ENCODE measurements at places on chromosomes 1 and 21.

- DNase-seq, result no peak
Measured at GRCh38 chr1:217717959-217718358, 86.8 kb downstream of the SPATA17 start.

DNA sequence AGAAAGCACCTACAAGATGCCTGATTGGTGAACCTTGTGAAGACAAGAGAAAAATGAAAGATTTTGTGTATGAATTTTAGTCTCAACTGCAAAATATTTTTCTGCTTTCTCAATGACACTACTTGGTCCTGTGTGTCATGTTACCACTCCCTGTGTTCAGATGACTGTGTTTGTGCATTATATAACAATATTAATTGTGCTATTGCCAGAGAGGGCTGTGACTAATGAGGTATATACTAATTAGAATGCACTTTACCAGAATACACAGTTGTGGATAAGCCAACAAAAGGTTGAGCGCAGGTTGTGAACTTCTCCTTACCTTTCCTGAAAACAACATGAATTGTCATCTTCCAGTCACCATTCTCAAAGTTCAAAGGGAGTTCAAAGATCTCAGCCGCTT lies 17.3 kb upstream of the FMO2 start:
- no peak for DNase-seq

GRCh38 chr1:23099171-23099536 lies 69.5 kb downstream of the LUZP1 start:
- DNase-seq, result no peak

- DNase-seq, result no peak
Measured at GRCh38 chr1:46677339-46677738, 5.7 kb downstream of the TEX38 start.

GRCh38 chr1:116873680-116874271 lies 35.9 kb upstream of the PTGFRN start:
- DNase-seq, result no peak

GRCh38 chr1:218665221-218665620 lies 320.1 kb downstream of the TGFB2 start:
- DNase-seq, result peak; percentile 54

DNA sequence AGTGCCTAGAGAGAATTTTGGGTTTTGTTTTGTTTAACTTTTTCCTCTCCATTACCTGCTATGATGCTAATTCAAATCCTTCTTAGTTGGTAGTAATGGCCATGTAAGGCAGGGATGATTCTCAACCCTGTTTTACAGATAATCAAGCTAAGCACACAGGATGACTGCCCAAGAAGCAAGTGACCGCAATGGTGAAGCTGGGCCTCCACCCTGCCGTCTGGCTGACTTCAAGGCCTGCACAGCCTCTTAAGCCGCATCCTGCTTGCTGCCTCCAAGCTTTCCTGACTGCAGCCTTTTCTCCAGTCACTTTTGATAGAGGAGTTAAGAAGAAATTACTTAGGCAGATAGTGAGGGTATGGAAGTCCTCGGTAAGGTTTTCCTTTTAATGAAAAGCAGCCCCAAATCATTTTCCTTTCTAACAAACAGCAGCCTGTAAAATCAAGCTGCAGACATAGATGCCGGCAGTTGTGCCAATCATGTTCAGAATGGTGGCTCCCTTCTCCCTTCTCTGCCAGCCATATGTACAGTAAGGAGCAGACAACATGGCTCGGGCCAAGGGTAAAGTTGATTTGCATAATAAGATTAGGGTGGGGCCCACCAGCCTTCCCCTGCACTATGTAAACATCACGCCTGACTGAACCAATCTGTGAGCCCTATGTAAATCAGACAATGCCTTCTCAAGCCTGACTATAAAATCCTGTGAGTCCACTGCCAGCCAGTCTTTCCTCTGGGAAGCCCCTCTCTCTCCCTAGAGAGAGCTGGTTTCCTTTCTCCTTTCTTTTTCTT lies 8.8 kb upstream of the CTBS start:
- DNase-seq, result no peak

DNA sequence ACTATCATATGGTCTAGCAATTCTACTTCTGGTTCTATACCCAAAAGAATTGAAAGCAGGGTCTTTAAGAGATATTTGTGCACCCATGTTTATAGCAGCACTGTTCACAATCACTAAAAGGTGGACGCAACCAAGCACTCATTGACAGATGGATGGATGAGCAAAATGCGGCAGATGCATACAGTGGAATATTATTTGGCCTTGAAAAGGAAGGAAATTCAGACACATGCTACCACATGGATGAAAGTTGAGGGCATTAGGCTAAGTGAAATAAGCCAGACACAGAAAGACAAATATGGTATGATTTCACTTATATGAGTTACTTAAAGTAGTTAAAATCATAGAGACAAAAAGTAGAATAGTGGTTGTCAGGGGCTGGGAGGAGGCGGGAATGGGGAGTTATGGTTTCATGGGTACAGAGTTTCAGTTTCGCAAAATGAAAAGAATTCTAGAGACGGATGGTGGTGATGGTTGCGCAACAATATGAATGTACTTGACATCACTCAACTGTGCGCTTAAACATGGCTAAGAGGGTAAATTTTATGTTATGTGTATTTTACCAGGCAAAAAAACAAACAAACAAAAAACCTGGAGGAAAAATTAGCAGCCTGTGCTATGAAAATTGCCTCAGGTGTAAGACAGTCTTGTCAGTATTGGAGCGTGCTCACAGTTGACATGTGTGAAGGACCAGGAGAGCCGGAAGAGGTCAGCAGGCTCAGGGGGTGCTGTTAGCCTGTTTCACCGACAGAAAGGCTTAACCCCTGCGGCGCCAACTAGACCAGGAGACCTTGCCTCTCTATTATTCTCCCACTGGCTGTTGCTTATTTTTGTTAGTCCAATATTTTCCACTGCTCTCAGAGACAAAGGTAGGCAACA lies 26.5 kb downstream of the CD247 start:
- DNase-seq, result no peak

DNA sequence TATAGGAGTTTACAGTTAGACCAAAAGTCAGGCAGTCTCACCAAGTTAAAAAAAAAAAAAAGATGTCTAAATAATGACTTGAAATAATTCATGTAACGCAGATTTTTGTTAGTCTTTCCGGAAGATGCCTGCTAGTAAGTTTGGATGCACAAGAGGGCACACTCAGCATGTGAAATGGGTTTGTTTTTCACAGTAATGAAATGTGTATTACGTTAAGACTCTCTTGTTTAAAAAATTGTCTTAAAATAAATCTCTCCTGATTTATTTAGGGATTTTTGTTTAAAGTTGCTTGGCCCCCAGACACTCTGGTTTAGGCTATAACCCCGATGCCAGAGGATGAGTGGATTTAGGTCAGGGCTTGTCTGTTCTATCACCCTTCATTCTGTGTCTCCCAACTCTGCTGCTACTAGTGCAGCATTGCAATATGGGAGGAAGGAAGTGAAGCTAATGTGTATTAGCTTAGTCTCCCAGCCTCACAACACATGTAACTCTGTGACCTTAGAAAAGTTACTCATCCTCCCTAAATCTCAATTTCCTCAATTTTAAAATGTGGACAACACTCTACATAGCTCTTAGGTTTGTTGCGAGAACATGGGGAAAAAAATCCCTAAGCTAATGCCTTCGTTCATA lies 25.7 kb downstream of the CTH start:
- DNase-seq, result no peak

- no peak for DNase-seq
Measured at GRCh38 chr1:54094001-54094729, 40.8 kb downstream of the TCEANC2 start.

- DNase-seq, result no peak
Measured at GRCh38 chr21:31586118-31586517, 73.4 kb upstream of the SOD1 start.

- DNase-seq, result peak; percentile 25
Measured at GRCh38 chr1:56374026-56374974, 205.1 kb downstream of the PLPP3 start.

- no peak for DNase-seq
Measured at GRCh38 chr1:81032374-81032773, 768.4 kb upstream of the ADGRL2 start.

GRCh38 chr1:33237579-33237978 lies 18.7 kb upstream of the ZNF362 start:
- no peak for DNase-seq

- DNase-seq, result no peak
Measured at GRCh38 chr1:110443451-110443850, 7.5 kb upstream of the PROK1 start.

DNA sequence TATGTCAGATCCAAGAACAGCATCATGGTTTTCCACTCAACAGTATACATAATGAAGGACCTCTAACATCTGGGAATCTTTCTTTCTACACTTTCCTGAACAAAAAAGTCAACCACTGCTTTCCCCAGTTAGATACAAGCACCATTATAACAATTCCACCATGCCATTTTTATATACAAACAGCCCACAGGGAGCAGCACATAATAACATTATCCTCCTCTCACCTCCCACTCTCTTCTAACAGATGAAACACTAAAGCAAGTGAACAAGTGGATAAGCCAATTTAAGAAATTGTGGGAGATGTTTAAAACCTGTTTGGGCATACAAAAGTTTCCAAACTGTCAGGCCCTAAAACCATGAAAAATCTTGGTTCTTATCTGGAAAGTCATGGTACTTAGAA lies 29.4 kb upstream of the PRRC2C start:
- no peak for DNase-seq

GRCh38 chr1:38126970-38127369 lies 80.4 kb upstream of the POU3F1 start:
- no peak for DNase-seq

- DNase-seq, result no peak
Measured at GRCh38 chr1:209409780-209410179, 173.7 kb upstream of the CAMK1G start.

DNA sequence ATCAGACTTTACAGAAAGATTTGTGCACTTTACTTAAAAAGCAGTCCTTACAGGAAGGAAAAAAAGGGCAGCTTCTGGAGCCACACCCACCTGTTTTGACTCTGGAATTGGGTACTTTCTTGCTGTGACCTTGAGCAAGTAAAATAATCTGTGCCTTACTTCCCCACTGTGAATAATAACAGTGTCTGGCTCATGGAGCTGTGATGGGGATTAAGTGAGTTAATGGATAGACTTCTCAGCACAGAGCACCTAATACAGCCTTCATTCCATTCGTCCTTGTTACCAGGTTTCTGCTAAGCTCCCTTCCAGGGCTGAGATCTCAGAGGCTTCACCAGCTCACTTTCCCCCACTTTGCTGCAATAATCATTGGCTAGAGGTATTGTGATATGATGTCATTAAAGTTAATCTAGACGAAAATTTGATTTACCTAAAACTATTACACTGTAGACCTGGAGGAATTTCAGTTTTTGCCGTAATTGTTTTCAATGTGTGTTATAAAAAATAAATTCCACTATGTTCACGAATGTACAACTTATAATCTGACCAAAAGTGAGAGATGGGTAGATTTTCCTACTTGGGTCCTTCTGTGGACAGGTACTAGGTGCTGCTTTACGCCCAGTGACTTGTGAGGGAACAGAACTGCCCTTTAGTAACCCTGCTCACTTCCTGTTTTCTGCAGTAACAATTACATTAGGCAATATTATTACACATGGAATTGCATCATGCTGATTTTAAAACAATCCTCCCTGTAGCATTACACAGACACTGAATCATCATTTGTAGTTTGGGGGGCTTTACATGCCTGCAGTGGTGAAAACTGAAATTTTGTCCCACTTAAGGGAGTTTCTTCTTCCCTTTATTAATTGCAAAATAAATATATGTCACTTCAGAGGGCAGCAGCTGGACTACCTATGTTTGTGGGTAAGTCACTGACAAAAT lies 19.7 kb upstream of the ABCG1 start:
- peak; percentile 39 for DNase-seq

DNA sequence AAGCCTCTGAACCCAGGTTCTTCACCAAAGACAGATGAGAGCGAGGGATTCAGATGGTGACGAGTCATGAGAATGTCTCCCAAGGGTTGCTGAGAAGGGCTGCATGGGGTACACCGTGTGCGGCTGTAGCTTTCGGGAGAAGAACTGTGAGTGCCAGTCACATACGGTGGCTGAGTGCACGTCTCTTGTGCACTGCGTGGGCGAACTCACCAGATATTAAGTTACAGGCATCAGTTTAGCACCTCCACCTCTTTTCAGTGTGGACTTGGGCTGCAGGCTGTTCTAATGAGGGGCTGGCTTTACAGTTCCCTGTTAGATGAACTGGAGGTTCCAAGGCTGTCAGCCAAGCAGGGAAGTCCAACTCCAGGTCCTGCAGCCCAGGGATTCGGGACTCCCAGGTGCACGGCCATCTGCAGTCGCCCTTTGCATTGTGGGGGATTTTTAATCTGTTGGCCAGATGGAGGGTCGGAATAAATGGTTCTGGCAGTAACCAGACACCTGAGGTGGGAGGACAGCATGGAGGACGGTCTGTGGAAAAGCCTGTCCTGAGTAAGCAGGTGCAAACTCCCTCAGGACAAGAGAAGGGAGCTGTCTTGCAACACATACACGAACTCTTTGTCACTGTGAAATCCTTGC lies 26.5 kb upstream of the AVPR1B start:
- DNase-seq, result no peak

GRCh38 chr1:109573785-109574184 lies 25.4 kb downstream of the GNAI3 start:
- no peak for DNase-seq

DNA sequence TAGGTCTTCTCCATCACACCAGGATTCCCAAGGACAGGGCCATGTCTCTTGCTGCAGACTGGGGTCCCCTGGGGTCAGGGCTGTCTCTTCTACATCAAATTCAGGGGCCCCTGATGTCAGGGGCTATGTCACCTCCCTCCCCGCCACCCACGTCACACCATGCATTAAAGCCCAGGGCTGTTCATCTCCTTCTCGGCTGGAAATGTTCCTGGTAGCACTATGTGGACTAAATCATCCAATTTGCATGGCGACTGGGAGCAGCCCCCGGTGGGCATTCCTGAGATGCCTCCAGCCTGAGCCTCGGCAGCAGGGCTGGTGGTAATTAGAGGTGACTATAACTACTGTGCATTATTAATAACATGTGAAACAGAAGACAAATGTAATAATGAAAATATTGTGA lies 151.7 kb upstream of the HMGB4 start:
- no peak for DNase-seq

DNA sequence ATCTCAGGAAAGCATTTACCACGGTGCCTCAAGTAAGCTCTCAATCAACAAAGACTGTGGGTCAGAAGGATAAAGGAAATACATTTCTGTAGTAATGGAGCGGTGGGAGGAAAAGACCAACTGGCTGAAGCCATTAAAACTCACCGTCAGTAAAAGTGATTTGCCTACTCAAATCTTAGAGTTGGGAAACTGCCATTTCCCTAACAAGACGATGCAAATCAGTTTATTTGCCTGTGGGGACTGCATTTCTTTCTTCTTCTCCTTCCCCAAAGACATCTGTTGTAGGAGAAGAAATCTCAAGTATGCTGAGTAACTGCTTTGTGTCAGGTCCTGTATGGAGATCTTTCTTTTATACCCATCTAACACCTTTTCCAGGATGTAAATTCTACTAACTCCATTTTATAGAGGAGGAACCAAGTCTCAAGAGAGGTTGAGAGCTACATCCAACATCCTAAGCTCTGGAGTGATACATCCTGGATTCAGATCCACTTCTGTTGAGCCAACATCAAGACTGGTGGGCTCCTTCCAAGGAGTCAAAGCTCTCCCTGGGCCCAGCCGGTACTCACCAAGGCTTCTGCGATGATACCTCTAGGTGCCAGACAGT lies 219.3 kb upstream of the FGGY start:
- DNase-seq, result no peak

Data from urothelium cell line (cell line).